ENCODE measurements at places on chromosomes 11 and 22.

DNA sequence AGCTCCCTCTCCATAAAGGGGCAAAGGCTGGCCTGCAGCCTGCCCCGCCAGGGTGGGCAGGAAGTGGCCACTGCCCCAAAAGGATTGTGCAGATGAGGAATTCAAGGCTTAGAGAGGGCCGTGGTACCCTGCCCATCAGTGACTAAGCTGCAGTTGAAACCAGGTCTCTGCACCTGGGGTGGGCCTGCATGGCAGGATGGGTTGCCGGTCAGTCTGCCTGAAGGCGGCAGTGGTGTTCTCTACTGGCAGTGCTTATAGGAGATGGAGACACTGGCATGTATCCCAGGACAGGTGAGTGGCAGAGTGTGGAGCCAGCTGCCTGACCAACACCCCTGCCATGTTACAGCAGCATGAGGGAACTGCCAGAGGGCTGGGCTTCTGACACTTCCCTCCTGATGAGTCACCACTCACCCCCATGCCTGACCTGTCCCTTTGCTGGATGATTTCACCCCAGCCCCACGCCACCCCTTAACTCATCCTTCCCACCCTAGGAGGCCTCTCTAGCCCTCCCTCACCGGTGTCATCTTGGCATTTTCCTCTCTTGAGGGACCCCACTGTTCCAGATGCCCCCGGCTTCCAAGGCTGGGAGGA lies 70.2 kb upstream of the LMO1 start:
- no peak for DNase-seq

- peak; percentile 54 for DNase-seq
These were observed 2.2 kb downstream of the TNKS1BP1 start for GRCh38 chr11:57322256-57323166.

DNA sequence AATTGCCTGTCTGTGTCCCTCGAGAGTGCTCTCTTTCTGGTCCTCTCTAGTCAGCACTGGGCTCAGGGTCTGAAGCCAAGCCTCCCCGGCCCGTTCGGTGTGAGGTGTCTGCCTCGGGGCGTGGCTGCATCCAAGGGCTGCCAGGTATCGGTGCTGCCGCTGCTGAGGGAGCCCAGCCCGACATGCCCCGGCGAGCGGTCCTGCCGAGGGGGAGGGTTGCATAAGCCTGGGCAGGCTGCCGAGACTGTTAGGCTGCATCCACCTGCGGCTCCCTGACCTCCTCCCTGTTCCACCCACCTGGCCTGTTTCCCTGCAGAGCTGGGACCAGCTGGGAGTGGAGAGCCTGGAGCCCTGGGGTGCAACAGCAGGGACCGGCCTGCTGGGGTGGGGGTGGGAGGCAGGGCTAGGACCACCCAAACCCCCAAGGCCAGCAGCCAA lies 6.3 kb downstream of the OVOL1 start:
- no peak for DNase-seq

- DNase-seq = no peak
These were observed 1371.2 kb downstream of the BRD1 start for GRCh38 chr22:48456449-48456848.

DNA sequence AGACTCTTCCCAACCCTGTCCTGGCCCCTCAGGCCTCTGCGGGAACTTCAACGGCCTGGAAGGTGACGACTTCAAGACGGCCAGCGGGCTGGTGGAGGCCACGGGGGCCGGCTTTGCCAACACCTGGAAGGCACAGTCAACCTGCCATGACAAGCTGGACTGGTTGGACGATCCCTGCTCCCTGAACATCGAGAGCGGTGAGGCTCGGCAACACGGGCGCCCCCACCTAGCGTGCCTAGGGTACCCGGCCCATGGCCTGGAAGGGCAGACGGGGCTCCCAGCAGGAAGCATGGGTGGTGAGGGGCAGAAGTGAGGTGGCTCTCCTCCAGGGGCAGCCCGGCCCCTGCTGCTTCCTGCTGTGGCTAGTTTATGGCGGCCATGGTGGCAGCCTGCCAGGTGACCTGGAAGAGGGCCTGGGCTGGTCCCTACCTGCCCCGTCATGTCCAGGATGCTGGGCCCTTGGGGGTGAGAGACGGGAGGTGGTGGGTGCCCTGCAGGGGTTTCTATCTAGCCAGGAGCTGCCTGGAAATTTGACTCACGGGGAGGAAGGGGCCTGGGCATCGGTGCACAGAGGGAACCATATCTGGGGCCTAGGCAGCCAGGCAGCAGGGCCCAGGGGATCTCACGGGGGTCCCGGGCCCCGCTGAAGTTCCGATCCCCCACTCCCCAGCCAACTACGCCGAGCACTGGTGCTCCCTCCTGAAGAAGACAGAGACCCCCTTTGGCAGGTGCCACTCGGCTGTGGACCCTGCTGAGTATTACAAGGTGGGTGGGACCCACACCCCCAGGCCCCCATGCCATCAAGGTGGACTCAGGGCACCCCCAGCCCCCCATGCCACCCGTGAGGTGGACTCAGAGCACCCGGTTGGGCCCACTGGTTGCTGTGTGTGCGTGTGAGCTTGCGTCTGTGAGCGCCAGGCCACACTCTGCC lies 9.2 kb downstream of the MUC2 start:
- DNase-seq = no peak

GRCh38 chr22:36757668-36758211 lies 18.2 kb downstream of the IFT27 start:
- DNase-seq = peak; percentile 89

GRCh38 chr22:25644122-25644521 lies 79.6 kb downstream of the GRK3 start:
- DNase-seq = no peak

GRCh38 chr22:23503142-23503541 lies 76.9 kb downstream of the IGLL1 start:
- no peak for DNase-seq

GRCh38 chr11:119743006-119743405 lies 14.0 kb upstream of the NECTIN1 start:
- no peak for DNase-seq

- no peak for DNase-seq
These were observed 92.6 kb downstream of the PKNOX2 start for GRCh38 chr11:125257190-125257579.

GRCh38 chr11:88307749-88308425 lies 29.6 kb downstream of the CTSC start:
- DNase-seq = no peak

- no peak for DNase-seq
These were observed 48.2 kb upstream of the PARVA start for GRCh38 chr11:12329169-12329568.

GRCh38 chr11:41050791-41051190 lies 408.7 kb downstream of the LRRC4C start:
- no peak for DNase-seq

GRCh38 chr11:69293819-69294505 lies at the start of gene MYEOV:
MYEOV (plus strand) TSS chr11:69294155; CDS start chr11:69295355, 1,200 bp downstream.
- peak; percentile 70 for DNase-seq

DNA sequence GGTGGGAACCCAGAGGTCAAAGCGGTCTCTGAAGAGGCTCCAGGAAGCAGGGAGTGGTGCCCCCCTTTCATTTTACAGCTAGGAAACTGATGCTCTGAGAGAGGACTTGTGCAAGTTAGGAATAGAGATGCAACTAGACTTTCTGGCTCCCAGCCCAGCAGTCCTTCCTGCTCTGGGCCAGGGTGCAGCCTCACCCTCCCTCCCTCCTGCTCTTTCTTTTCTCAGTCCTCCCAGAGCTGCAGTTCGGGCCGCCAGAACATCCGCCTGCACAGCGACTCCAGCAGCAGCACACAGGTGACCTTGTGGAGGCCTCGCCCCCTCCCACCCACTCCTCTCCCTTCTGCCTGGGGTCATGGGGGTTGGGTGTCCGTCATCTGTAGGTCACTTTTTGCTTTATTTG lies 51.5 kb downstream of the LHFPL7 start:
- DNase-seq = no peak

DNA sequence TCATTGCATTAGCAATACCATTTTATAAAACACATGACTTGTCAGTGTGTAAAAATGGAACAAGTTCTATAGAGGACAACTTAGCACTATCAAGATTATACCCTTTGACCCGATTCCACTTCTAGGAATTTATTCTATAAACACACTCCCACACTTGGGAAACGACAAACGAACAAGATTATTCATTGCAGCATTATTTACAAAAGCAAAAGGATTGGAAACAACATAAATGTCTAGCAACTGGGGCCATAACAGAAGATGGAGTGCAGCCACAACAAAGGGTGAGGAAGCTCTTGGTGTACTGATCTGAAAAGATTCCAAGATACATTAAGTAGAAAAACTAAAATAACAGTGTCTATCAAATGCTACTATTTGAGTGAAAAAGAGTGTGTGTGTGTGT lies 2.3 kb upstream of the IRAG1 start:
- no peak for DNase-seq

DNA sequence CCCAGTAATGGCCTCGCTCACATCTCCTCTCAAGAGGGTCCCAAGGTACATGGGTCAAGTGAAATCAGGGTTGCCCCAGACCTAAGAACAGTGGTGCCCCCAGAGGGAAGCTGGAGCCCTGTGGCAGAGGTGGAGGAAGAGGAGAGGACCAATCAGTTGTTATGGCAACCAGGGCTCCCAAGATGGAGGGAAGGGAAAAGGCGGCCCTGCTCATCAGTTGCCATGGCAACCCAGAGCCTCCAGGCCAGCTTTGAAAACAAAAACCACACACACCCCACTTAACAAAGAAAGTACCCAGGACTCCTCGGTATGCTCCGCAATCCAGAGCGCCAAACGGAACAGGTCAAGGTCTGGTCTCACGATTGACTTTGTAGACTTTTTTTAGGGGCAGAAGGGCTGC lies 53.5 kb upstream of the SLC35C1 start:
- DNase-seq = no peak

- DNase-seq = no peak
These were observed 97.0 kb upstream of the TOP3B start for GRCh38 chr22:22079404-22080148.

- no peak for DNase-seq
These were observed 159.8 kb downstream of the ADAMTS15 start for GRCh38 chr11:130608287-130608686.

- DNase-seq = no peak
These were observed 1.4 kb downstream of the SELENOO start for GRCh38 chr22:50202130-50202666.

GRCh38 chr11:110113505-110113904 lies 20.3 kb downstream of the ZC3H12C start:
- no peak for DNase-seq

DNA sequence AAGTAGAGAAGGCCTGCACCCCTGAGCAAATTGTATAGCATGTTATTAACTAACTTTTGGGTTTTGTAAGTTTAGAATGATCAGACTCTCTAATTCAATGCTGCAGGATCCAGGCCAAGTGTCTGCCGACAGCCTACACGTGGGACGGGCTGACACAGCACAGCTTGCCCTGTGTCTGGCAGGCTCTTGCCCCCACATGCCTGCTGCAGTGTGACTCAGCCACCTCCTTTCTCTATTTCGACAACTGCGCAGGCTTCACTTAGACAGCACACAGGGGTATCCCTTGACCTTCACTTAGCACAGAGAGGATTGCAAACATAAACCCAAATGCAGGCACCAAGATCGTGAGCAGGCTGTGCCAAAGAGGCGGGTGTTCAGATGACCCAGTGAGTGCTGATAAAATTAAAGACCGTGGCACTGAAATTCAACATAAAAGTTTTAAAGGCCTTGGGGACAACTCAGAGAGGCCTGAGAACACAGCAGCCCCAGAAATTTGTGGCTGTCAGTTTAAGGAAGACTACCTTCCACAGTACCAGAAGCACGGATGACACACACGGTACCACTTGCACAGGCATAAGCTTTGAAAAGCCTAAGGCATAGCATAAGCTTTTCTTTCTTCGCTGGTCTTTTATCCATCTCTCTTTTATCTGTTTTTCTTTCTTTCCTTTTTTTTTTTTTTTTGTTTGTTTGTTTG lies 37.8 kb downstream of the SCN3B start:
- no peak for DNase-seq

GRCh38 chr11:11349870-11350337 lies 3.1 kb downstream of the CSNK2A3 start:
- no peak for DNase-seq

- DNase-seq = no peak
These were observed 693 bp downstream of the CSTF3 start for GRCh38 chr11:33160587-33160986.

DNA sequence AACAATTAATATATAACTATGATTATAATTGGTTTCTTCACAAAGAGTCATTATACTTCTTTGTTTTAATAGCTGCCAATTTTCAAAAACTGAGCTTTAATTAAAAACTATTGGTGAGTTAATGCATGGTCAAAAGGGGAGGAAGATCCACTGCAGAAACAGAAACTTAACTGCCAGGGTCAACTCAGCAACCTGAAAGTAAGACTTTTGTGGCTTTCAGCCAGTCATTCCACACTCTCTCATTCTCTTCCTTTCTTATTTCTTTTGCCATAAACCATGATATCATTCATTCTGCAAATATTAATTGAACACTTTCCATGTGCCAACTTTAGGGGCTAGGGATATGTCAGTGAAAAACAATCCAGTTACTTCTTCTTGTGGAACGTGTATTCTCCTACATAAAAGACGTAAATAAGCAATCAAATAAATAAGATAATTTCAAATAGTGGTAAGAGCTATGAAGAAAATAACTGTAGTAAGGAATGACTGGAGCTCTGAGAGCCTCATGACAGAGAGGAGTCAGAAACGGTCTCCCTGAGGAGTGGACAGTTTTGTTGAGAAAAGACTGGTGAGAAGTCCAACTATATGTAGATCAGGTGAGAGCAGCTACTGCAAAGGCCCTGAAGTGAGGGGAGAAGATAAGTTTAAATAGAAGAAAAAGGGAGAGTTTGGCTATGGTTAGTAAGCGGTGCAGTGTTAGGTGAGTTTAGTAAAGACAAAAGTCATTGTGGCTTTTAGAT lies 130.5 kb downstream of the GRIA4 start:
- no peak for DNase-seq

DNA sequence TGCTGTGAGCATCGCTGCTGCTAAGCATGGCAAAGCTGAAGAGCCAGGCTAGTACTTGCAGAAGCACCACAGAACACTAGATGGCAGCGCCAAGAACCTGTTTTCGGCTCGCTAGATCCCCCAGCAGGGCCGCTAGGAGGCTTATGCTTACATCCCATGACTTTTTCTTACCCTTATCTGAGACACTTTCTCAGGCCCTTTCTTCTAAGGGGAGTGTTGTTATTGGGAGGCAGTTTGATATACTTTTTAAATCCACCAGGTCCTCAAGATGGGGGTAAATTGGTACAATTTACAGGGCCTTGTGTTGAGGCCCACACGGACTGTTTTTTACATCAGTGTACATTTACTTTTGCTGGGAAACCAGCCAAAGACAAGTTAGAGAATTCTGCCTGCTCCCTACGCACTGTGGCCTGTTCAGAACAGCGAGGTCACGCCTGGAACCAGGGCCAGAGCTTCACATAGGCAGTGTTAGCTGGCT lies 4.0 kb downstream of the TRIM6 start:
- peak; percentile 78 for DNase-seq

- no peak for DNase-seq
These were observed 2.8 kb upstream of the KDELR3 start for GRCh38 chr22:38464992-38465672.

- no peak for DNase-seq
These were observed 15.9 kb upstream of the MUC6 start for GRCh38 chr11:1052133-1053011.
